ENCODE measurements at places on chromosomes 7 and 10. TPM values are rescaled to one million over a fixed set of nuclear protein-coding genes. Genes with fewer than 3 reads are reported as not detected.

DNA sequence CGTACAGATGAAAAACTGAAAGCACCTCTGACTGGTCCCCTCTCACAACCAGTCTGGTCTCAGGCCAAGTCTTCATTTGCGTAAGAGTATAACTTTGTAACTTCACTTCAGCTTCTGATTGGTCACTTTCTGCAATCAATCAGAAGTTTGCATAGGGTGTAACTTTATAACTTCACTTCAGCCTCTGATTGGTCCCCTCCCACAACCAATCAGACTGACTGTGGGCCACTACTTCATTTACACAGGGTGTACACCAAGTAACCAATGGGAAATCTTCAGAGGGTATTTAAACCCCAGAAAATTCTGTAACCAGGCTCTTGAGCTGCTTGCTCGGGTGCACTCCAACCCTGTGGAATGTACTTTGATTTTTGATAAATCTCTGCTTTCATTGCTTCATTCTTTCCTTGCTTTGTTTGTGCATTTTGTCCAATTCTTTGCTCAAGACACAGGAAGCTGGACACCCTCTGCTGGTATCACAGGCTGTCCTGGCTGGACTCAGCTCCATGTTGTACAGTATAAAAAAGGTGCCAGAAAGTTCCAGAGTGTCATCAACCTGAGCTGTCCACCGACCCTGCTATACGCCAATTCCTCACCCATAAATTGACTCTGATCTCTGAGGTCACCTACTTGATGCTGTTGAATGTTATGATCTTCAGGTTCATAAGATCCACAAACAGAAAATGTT, 74.5 kb downstream of the COBL start:
- DNase-seq: no peak

DNA sequence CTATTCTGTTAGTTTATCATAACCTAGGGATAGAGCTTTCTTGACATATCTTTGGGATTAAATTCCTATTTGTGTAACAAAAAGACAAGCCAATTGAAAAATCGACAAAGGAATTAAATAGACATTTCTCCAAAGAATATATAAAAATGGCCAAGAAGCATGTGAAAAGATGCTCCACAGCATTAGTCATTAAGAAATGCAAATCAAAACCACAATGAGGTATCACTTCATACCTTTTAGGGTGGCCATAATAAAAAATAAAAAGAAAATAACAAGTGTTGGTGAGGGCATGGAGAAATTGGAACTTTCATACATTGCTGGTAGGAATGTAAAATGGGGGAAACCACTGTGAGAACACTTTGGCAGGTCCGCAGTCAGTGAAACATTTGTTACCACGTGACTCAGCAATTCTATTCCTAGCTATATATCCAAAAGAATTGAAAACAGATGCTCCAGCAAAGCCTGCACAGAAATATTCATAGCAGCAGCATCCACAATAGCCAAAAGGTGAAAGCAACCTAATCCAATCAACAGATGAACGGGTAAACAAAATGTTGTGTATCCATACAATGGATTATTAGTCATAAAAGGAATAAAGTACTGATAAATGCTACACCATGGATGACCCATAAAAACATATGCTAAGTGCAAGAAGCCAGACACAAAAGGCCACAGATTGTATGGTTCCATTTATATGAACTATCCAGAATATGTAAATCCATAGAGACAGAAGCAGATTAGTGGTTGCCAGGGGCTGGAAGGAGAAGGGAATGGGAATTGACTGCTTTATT, 20.5 kb downstream of the SPAG6 start:
- no peak for DNase-seq

DNA sequence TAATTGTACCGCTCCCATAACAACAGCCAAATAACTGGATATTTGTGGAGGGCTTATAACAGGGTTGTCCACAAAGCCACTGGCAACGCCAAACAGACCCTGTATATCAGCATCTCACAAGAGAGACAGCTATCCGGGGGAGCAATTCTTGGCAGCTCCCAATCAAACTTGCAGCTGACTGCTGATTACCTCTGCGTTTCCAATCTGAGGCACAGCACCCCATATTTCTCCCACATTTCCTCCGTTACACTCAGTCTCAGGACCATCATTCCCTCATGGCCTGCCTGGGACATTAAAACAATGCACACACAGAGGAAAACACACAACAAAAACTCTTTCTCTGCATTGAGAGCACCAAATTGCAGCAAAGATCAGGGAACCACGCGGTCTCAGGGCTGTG, 67.8 kb upstream of the SDK1 start:
- no peak for DNase-seq

DNA sequence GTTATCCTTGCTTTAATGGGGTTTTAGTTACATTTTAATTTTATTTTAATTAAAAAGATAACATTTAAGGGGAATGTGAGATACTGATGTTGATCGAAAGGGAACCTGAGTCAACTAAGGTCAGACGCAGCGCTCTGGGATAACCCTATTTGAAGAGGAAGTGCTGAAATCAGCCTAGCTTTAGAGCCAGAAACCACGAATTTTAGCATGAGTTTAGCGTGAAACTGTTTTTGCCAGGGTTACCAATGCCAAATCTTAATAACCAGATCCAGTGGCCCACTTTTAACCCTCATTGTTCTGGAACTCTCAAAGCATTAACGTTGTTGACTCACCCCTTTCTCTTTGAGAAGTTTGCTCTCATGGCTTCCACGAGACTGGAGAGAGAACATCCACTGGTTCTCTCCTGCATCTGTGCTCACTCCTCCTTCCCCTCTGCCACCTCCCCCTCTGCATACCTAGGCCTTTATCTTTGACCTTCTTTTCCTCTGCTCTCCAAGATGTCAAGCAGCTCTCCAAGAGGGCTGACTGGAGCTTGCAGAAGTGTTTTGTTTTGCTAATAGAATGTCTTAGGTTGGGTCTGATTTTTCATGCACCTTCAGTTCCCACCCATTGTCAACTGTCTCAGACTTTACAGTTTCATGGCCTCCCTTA, 198.3 kb upstream of the CELF2 start:
- no peak for DNase-seq

The RNF133 gene
- not detected for total RNA-seq

DNA sequence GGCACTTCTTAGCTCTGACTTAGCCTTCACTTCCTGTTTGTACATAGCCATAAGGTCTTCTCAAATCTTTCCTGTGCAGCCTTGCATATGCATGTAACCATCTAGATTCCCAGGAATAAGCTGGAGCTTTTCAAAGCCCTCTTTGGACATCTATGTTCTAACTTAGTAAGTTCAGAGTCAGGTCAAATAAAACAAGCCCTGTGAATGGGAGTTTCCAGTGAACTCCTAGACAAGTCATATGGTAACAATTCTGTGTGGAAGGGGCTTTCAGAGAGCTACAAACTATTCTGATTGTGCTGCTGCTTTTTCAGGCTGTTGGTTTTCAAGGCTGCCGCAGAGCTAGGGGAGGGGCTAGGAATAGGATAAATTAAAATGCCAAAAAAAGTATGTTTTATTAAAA, 208.4 kb upstream of the AKR1E2 start:
- DNase-seq: no peak

DNA sequence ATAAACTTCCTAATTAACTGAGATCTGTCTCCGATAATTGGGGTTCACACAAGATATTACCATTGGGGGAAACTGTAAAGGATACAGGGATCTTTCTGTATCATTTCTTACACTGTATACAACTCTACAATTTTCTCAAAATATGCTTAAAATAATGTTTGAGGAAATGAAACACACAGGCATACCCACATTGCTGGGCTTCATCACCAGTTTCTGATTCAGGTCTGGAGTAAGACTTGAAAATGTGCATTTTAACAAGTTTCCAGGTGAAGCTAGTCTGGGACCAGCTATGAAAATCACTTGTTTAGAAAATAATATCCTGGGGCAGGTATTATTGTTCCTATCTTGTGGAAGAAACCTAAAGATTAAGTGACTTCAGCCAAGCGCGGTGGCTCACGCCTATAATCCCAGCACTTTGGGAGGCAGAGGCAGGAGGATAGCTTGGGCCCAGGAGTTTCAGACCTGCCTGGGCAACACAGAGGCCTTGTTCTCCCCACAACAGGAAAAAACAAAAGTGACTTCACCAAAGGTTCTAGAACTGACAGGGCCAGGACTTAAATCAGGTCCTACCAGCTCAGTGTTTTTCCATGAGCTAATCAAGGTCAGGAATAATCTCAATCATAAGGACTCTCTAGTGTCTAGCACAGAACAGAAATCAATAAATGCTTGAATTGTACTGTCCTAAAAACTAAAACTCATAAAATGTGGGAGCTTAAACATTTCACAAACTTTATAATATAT, 12.6 kb downstream of the TOMM7 start:
- DNase-seq: no peak

All from H4 (cell line).